ENCODE measurements at places on chromosomes 6 and 20.
A peak's percentile ranks its signal among the peaks of the same experiment; 100 is the strongest.

DNA sequence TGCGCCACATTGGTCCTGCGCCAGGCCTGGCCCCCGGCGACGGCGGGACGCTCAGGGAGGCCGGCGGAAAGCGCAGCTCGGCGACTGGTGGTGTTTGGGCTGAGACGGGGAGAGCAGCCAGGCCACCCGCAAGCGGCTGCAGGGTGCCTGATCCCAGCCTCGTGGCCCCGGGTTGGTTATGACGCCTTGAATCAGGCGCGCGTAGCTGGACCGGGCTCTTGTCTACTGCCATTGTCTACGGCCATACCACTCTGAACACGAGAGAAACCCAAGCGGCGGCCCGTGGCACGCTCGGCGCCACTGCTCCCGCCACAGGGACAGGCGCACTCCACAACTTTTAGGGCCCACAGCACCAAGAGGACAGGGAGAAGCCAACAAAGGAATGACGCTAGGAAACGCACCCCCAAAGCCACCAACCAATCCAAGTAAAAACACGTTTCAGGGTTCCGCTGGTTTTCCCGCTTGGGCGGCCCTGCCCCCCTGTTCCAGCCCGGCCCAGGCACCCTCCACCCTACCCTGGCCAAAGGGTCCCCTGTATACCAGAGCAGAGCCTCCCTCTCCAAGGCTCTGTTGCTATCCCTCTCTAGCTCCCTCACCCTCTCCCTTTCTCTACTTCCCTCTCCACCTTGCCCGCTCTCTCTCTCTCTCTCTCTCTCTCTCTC lies 1849.3 kb upstream of the DEFB115 start:
- DNase-seq = no peak

DNA sequence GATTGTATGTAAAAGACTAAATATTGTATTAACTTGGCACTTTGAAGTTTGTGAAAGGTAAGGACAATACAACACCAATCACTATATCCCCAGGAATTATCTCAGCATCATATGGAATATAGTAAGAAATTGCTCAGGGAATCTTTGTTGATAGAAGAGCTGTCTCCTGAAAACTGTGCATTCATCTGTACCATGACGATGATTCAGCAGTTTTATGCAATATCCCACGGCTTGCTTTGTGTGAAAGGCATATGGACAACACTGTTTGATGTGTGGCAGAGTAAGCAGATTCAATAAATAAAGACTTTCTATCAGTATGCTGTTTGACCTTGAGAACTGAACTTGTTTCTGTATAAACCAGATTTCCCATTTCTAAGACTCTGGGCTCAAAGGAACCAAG lies 147.5 kb upstream of the PLN start:
- no peak for DNase-seq

GRCh38 chr6:41466437-41466990 lies 79.7 kb upstream of the FOXP4 start:
- DNase-seq = no peak

DNA sequence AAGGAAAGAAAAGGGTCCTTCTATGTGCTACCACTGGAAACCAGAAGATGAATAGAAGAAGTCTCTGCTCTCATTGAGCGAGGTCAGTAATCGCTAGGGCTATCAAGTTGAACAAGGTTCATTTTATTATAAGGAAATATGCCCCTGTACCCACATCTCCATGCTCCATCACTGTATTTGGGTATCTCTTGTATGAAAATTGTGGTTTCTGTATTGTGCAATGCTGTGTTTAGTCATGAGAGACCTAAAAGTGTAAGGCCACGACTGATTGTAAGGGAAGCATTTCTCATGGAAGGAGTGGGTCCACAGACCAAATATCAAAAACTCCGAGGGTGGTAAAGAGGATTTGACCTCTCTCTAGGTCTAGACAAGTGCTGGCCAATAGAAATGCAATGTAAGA lies 3.6 kb upstream of the HS3ST5 start:
- DNase-seq = peak; percentile 23

DNA sequence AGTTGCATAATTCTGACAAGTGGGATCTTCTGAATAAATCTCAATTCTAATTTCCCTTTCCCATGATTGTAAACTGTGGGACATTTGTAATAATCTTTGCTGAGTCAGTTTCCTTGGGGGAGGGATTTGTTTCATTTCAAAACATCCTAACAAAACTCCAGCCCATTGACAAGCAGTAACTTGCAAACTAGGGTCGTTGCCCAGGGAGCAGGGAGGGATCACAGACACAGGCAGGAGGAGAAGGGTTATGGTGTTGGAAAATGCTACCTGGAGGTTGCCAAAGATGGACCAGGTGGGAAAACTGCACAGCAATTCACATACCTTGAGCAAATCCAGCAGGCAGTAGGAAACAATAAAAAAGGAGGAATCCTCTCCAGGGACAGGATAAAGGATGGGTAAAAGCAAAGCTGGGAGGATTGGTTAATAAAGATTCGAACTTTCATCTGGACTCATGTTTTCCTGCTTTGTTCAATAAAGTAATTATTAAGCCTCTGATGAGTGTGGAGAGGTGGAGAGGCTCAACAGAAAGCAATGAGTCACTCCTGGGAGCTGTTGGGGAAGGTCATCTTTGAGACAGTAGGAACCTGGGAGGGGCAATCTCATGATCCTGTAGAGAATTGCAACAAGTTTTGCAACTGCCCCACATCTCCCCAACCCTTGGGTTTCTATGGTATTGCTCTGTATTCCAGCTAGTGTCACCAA lies 87.3 kb upstream of the AKIRIN2 start:
- DNase-seq = peak; percentile 63

- peak; percentile 89 for DNase-seq
Measured at GRCh38 chr6:106820412-106820852, 154.1 kb downstream of the CD24 start.

- DNase-seq = no peak
Measured at GRCh38 chr6:22381845-22382544, 85.2 kb upstream of the PRL start.

- no peak for DNase-seq
Measured at GRCh38 chr6:133769463-133769862, 119.5 kb upstream of the TCF21 start.

- peak; percentile 35 for DNase-seq
Measured at GRCh38 chr6:42239736-42240375, 22.2 kb upstream of the MRPS10 start.

- no peak for DNase-seq
Measured at GRCh38 chr6:156068881-156069280, 613.2 kb upstream of the NOX3 start.

DNA sequence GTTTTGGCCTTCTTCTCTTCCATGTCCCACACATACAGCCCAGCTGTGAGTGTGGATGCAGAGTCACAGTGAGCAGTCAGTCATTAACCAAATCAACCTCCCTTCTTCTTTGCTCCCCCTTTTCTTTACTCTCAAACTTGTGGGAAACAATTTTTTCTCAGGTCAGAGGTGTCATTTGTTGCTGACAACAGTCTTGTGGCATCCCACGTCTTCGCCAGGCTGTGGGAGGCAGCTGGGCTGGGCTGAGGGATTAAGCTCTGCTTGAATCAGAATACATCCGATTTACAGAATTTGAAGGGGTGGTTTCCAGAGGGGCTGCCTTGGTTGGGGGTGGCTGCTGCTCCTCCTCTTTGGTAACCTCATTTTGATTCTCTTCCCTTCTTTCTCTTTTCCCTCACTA lies 40.5 kb downstream of the SCGN start:
- no peak for DNase-seq

GRCh38 chr6:127415096-127415495 lies 44.1 kb downstream of the KIAA0408 start:
- DNase-seq = no peak

- no peak for DNase-seq
Measured at GRCh38 chr6:106520711-106521401, 108.4 kb downstream of the RTN4IP1 start.

GRCh38 chr6:33235221-33235634 lies 26.9 kb downstream of the RING1 start:
- no peak for DNase-seq

- no peak for DNase-seq
Measured at GRCh38 chr20:9062066-9062465, 6.8 kb upstream of the PLCB4 start.

DNA sequence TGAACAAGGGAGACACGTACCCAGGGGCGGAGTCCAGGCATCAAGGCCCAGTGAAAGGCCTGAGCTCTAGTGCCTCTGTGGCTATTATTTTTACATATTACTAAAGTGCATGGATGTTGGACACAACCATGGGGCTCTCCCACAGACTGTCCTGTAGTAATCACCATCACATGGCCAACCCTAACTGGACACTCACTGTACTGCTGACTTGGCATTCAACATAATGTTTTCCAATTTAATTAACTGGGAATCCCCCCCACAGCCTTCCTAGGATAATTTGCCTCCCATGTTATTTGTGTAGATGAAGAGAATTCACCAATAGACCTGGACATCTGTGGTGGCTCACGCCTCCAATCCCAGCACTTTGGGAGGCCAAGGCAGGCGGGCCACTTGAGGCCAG lies 34.5 kb downstream of the ARFGEF2 start:
- no peak for DNase-seq

GRCh38 chr6:139135578-139136545 lies 982 bp downstream of the HECA start:
- no peak for DNase-seq

- peak; percentile 17 for DNase-seq
Measured at GRCh38 chr20:1389703-1390580, 2.9 kb downstream of the FKBP1A start.

DNA sequence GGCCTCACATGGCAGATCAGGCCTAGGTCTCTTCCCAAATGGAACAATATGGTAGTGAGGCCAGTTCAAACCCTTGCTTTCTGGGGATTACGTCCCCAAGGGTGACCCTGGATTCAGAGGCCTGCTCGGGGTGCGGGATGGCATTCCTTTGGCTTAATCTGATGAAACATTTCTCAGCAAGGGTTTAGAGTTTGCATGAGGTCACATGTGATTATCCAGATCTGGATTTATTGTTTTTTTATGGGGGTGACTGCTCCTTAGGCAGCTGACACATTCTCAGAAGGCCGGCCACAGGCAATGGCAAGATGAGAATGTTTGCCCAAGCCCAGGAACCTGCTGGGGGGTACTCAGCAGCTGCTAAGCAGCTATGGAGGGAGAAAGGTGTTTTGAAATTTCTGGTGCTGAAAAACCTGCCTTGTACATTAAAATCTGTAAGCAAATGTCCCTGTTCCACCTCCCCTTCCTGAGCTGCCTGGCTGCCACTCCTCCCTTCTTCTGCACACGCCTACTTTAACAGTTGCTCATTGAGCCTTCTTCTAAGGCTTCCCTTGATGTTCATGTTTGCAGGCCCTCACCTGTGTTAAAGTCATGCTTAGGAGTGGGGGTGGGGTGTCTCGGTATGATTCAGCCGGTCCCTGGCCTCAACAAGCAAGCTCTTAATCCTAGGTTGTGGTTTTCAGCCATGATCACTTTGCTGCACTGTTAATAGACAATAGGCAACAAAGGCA lies 37.9 kb upstream of the FUCA2 start:
- no peak for DNase-seq

- peak; percentile 43 for DNase-seq
Measured at GRCh38 chr6:159378411-159379328, 209.5 kb downstream of the FNDC1 start.

GRCh38 chr6:24931718-24932691 lies 3.8 kb downstream of the RIPOR2 start:
- peak; percentile 24 for DNase-seq

DNA sequence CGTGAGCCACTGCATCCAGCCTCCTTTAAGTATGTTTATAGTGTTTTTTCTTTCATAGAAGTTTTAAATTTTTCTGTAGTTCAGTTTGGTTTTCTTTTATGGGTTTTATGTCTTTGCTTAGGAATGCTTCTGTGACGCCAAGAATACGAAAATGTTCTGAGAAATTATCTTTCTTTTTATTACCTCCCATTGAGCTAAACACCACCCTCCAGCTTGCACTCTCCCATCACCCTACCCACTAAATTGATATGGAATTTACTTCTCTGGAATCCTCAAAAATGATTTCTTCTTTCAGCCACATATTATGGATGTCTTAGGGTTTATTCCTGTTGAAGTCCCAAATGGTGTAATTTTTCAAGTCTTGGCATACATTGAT lies 38.1 kb downstream of the JARID2 start:
- no peak for DNase-seq

- peak; percentile 7 for DNase-seq
Measured at GRCh38 chr6:42661540-42662153, 60.8 kb downstream of the PRPH2 start.

All from NCI-H226 (cell line).